ENCODE measurements at places on chromosomes 4 and X.

GRCh38 chr4:68272860-68273259 is 27.4 kb upstream of the TMPRSS11B start:
- DNase-seq = no peak

DNA sequence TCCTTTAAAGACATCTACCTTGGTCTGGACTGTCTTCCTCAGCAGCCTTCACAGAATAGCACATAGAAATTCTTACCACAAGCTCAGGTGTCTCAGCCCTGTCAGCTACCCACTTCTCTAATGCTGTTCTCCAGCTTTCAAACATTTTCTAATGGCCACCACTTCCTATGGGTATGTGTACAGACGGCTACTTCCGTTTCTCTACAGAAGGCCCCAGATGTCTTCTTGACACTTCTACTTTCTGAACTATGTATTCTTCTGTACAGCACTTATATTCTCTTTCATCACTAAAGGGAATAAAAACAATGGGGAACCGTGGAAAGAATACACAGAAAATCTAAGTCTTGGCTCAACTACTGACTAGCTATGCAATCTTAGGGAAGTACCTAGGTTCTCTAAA is 13.3 kb downstream of the OPHN1 start:
- DNase-seq = no peak

- no peak for DNase-seq
Measured at GRCh38 chrX:24902806-24903205, 113.0 kb downstream of the ARX start.

GRCh38 chrX:66760651-66761050 is 121.8 kb upstream of the EDA2R start:
- DNase-seq = no peak

- DNase-seq = no peak
Measured at GRCh38 chr4:72974694-72975487, 94.6 kb downstream of the COX18 start.

DNA sequence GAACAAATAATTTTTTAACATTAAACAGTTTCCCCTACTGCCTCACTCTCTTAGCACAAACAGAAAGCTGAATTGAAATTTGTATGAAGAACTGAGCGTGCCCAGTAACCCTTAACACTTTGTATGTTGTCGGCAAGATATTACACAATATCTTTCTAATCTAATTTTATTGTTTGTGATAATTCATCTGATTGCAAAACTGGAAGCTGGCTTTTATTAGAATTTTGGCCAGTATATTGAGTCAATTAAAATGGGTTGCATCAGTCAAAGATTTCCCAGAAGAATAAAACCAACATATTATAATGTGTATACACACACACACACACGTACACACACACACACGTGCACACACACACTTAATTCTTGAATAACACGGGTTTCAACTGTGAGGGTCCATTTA is 2332.1 kb downstream of the PCDH7 start:
- DNase-seq = no peak

DNA sequence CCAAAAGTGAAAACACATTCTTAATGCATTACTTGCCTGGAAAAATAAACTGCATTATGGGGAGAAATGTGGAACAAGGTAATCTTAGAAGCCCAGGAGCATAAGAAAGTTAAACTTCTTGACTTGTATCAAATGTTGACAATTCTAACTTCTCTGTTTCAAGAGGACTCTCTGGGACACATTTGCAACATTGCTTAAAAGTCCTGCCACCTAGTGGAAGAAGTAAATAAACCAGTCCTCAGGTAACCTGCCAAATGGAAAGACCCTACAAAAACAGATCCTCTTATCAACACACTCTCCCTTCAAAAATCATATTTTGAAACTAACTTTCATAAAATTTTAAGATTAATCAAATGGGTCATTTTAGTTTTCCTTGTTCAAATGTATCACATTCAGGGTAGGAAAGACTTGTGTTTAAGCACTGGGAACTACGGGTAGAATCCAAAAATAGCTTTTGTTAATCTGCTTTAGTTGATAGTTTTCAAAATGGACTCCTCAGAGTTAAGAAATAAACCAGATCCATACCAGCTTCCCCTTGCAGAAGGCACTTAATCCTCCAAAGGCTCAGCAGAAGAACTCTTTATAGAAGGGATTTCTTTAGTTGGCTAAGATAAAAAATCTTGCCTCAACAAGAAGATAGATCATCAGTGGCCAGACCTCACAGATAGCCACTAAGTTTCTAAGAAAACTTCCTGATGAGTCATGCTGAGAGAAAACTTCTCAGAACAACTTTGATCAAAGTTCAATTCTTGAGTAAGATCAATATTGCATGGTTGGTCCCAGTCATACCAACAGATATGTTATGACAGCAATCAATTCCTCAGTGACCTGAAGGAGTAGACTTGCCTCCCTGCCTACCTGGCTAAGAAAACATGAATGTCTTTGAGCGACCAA is 141.7 kb downstream of the HHIP start:
- DNase-seq = no peak

DNA sequence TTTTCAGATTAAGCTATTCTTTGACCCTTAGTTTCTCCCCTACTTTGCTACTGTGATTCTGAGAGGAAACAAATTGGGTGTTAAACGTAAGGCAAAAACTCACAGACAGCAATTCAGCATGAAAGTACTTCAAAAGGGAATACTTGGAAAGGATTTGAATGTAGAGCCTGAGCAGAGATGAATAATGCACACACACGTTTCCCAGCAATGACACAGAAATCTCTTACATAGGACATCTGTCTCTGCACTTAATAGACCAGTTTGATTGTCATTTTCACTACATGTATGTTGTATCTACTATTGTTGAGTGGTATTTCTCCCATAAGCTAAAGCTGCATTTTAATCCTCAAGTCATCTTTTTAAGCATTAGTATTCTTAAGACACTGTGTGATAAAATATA is 166.1 kb upstream of the TEX13C start:
- DNase-seq = no peak

DNA sequence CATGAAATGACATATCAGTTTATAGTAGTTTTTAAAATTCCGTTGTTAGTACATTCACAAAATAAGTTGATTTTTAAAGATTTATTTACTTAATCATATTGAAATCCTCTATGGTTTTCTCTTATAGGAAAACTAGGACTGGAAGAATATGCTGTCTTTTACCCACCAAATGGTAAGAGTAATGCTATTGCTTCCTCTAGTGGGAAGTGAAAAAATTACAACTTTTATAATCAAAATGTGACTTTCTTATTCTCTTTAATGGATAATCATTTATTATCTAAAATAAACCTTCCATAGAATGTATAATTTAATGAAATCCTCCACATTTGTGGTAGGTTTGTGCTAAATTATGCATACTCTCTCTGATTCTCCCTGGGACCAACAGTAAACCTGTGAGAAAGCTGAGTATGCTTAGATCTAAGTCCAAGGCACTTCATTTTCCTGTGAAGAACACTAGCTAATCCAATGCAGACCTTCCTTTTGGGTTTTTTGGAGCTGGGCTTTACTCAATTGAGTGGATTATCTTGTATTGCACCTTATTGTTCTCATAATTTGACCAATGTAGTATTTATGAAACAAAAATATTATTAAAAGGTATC is 136.2 kb downstream of the TBC1D19 start:
- DNase-seq = peak; percentile 6

- no peak for DNase-seq
Measured at GRCh38 chrX:72306085-72306801, 529 bp upstream of the CITED1 start.

DNA sequence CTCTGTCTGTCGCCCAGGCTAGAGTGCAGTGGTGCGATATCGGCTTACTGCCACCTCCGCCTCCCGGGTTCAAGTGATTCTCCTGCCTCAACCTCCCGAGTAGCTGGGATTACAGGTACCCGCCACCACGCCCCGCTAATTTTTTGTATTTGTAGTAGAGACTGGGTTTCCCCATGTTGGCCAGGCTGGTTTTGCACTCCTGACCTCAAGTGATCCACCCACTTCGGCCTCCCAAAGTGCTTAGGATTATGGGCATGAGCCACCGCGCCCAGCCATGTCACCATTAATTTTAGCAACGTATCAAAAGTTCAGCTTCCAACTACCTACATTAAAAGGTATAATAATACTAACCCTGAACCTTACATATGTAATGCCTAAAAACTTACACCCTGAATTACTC is 940 bp upstream of the UTP3 start:
- DNase-seq = peak; percentile 49

DNA sequence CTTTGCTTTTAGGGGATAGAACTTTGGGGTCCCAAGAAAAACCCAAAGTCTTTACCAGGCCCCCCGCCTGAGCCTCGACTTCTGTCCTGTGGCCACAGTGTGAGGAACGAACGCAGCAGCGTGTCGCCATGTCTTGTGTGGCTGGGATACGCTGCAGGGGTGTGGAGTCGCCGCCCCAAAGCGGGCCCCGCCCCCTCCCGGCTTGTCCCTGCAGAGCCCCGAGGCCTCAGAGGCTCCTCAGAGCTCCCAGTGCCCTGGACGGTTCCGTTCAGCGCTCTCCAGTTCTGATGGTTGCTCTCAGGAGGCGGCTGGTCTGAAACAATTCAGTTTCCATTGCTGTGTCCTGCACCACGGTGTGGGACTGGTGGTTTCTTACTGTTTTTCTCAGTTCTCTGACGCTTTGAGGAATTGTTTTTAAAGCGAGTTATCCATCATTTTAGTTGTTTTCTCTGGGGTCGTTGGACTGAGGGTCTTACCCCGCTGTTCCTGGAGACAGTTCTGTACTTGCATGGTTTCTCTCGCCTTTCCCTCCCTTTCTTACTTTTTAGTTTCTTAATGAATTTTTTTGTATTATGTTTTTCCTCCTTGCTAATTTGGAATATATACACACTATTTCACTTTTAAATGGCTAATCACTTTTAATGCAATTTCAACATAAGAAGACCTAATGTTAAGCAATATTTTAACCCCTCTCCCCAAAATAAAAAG is 1.6 kb upstream of the IDUA start:
- DNase-seq = peak; percentile 70

GRCh38 chr4:80875642-80876041 is 154.9 kb upstream of the BMP3 start:
- no peak for DNase-seq

- no peak for DNase-seq
Measured at GRCh38 chrX:101605728-101606127, 12.1 kb downstream of the ARMCX6 start.

Measured in CD4-positive, alpha-beta T cell treated with Interleukin-10 for 1 hour (primary cell).